Mammary epithelial cell (primary cell): ENCODE measurements at places on chromosomes 11 and 22.

DNA sequence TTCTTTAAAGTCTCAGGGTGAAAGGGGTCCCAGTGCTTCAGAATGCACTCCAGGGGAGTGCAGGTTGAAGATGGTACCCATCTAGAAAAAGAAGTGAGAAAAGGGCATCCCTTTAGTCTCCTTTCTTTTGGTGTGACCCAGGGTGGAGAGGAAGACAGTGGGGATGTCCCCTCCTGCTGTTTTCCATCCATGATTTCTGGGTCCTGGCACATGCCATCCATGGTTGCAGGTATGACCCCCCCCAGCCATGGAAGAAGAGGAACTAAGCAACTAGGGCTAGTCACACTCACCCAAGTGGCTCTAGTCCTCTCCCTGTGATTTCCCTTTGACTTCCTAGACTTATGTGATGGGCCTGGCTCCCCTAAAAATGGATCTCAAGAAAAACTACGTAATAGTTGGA, 15.9 kb upstream of the EI24 start:
- no peak for DNase-seq

- no peak for DNase-seq
Observed at GRCh38 chr11:20407344-20407743, 19.8 kb downstream of the PRMT3 start.

DNA sequence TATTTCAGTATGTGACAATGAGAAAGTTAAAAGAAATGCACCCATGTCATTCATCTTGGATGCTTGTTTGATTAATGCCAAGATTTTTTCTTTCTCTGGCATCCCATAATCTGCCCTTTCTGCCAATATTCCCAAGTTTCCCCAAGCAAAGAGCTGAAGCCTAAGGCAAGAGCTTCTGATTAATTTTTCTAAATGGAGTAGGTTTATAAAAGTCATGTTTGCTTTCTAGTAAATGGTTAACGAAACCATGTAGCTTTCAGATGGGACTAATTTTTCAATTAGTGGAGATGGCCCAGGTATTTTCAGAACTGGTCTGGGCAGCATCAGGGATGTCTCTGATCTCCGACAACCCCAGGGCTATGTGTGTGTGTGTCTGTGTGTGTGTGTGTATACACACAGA, 55.3 kb downstream of the LRRC4C start:
- DNase-seq = no peak

DNA sequence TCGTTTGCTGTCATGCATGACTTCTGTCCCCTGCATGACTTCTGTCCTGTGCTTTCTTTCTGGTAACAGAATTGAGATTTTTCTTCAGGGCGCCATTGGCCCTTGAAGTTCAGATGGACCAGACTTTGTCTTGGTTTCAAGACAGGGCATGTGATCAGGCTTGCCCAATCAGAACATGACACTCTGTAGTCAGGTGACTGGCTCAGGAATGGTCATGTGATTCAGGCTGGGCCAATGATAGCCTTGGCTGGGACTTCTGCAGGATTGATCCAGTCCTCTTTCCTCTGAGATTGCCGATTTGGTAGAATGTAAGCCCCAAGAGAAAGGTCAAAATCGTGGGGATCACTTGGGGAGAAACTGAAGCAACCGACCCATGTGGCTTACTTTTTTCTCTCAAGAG, 90.5 kb upstream of the ALX4 start:
- DNase-seq = no peak

GRCh38 chr11:2892967-2893528, 7.5 kb upstream of the CDKN1C start:
- no peak for DNase-seq

GRCh38 chr11:26937386-26937785, 56.5 kb upstream of the FIBIN start:
- no peak for DNase-seq

GRCh38 chr11:1896468-1896867, 4.8 kb upstream of the PRR33 start:
- no peak for DNase-seq

DNA sequence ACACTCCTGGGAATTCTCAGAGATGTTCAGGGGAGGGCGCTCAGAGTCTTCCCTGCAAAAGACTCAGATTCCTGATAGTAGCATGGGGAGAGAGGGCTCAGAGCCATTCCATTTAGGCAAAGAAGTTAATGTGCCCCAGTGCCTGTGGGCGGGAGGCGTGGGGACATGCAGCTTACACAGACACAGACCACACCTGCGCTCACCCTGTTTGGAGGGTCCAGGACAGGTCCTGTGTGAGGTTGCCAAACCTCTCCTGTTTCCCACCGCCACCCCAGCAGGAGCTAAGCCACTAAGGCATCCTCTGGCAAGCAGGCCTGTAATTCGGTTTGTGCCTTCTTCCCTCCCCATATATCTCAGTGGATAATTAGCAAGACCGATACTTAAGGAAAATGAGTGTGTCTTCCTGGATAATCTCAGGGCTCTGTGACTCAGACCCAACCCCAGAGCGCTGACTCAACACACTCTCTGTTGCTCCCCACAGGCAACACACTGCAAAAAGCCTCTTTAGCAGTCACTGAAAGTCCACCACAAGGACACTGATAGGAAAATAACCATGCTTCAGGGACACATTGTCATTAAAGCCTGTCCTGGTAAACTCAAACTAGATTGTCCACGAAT, 118.9 kb upstream of the LMO1 start:
- peak; percentile 60 for DNase-seq
